HT1080 (cell line): ENCODE measurements at places on chromosomes 6 and 20.
A peak's percentile ranks its signal among the peaks of the same experiment; 100 is the strongest.

- no peak for DNase-seq
Measured at GRCh38 chr6:38584731-38585130, 55.0 kb downstream of the BTBD9 start.

GRCh38 chr6:117495869-117496268, 13.4 kb downstream of the DCBLD1 start:
- no peak for DNase-seq

GRCh38 chr6:13568970-13569369, 5.4 kb upstream of the SIRT5 start:
- no peak for DNase-seq

- no peak for DNase-seq
Measured at GRCh38 chr20:35697696-35698297, 1.4 kb downstream of the NFS1 start.

DNA sequence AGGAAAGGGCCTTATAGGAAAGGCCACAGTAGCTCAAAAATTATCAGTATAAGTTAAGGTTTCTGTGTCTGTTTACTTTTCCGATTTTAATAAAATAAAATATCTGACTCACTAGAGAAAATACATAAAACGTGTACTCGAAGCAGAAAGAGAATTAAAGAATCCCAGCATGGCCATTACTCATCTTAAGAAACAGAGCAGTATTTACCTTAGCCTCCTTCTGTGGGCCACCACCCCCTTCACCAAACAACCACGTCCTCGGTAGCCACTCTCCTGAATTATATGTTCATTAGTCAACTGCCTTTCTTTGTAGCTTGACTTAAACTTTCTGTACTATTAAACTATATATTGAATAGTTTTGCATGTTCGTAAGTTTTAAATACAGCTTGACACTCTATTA, 72.2 kb upstream of the SPTLC3 start:
- no peak for DNase-seq

DNA sequence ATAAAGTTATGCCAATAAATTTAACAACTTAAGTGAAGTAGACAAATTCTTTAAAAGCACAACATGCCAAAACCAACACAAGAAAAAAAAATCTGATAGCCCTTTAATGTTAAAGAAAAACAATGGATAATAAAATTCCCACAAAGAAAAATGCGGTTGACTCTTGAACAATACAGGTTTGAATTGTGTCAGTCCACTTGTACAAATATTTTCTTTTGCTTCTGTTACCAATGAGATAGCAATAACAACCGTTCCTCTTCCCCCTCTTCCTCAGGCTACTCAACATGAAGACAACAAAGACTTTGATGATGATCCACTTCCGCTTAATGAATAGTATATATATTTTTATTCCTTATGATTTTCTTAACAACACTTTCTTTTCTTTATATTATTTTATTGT, 283.9 kb upstream of the MAN1A1 start:
- DNase-seq, result no peak

DNA sequence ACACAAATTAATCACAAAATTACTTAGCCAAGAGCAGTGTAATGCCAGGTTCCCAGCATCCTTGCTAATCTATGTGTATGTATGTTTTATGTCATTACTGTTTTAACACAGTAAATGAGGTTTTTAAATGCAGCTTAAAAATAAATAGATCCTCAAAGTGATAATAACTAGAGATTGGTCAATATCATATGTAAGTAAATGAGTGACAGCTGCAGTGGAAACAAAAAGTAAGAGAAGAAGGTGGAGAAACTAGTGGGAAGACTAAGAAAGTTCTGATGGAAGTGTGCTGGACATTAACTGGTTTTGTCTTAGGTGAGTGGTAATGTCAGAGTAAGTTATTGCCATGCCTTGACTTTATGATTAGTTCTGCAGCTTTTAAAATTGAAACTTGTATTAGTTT, 1.9 kb upstream of the GJB7 start:
- no peak for DNase-seq

GRCh38 chr6:51926125-51926524, 161.3 kb downstream of the PKHD1 start:
- DNase-seq, result no peak

DNA sequence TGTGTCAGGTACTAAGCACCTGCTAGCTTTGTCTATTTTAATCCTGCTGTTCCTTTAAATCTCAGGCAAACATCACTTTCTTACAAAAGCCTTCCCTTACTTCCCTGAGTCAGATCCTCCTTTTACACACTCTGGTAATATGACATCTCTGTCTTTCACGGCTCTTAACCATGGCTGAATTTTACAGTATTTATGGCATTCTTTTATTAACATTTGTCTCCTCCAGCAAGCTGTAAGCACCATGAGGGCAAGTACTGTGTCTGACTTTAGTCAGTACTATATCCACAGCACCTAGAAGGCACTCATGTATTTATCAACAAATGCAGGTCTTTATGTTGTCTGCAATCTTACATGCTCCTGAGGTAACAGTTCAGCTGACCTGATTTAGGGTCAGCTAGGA, 33.7 kb upstream of the HBS1L start:
- no peak for DNase-seq

- no peak for DNase-seq
Measured at GRCh38 chr6:14984519-14984853, 261.4 kb upstream of the JARID2 start.

DNA sequence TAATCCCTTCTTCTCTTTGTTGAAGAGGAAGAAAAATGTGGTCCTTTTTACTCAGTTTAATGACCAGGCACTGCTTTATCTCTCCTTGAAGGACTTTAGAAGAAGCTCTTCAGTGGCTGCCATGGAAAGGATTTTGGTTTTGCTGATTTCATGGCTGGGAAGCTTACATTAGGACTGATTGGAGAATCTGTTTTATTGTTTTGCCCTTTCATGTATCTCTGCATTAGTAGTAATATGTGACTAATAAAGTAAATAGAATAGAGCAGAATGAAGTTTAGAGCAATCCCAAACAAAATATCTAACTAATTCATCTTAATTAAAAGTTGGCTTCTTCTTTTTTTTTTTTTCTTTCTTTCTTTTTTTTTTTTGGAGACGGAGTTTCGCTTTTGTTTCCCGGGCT, 502.9 kb downstream of the HAO1 start:
- no peak for DNase-seq

DNA sequence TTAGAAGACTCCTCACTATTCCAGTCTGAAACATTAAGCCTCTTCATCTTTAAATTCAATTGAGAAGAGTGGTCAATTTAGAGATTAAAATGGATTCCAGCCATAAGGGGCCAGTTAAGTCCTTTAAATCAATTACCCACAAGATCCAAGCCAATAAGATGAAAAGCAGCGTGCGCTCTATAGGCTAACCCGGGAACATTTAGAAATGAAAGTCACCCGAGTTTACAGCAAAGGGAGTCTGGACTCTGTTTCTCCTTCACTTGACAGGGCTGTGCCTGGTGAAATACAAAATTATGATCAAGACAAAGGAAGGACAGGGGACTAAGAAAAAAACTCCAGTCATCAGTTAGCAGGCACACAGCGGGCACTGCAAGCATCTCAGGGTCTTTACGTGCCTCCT, 393.7 kb downstream of the QKI start:
- DNase-seq, result no peak

GRCh38 chr6:24927277-24927955, 8.3 kb downstream of the RIPOR2 start:
- no peak for DNase-seq

DNA sequence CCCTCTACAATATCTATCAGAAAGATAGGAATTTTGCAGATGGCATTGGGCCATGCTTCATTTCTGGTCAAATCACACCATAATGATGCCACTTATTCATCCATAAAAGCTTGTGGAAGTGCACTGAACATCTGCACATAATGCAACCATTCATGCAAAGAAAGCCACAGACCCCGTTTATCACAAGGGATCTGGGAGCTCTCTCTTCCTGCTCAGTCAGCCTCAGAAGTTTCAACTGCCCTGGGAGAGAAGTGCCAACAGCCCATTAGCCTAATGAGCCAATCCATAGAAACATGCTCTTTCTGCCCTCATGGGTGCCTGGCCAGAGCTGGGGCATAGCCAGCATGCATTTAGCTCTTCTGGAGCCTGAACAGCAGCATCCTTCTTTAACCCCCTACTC, 85.8 kb downstream of the SLC35F1 start:
- DNase-seq, result no peak

GRCh38 chr20:11993886-11994461, 76.3 kb downstream of the BTBD3 start:
- peak; percentile 24 for DNase-seq

- peak; percentile 78 for DNase-seq
Measured at GRCh38 chr6:165059032-165059431, 250.4 kb downstream of the C6orf118 start.

DNA sequence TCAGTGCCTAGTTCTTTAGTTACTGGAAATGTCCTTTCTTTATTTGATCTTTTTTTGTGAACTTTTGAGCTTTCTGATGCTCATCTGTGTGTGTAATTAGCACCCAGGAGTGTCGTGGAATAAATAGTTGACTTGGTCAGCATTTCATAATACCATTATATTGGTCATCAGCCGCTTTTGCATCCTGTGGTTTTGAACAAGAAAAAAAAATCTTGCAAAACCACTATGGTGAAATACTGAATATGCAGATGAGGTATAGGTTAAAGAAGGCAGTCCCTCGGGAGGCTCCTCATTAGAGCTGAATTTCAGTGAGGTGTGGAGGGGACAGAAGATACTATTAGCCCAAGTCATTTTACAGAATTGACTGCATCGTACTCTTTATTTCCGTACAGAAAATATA, 90.1 kb downstream of the FOXO3 start:
- DNase-seq, result peak; percentile 15

DNA sequence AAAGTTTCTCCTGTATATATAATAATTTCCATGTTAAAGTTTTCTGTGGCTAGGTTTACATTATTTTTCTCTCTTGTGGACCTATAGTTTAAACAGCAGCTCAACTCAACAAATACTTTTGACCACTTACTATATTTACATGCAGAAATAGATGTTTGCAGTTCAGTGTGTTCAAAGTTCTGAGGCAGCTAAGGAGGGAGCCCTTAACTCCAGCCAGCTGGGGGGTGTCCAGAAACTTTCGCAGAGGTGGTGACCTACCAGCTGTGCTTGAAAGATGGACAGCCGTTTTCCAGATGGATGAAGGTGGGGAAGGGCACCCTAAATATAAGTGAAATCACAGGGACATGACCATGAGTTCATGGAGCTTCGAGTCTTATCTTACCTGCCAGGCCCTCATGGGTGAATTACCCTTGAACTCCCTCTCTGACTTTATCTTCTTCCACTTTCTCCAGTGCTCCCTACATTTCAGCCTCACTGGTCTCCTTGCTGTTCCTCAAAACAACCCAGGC, 33.4 kb downstream of the DHX35 start:
- no peak for DNase-seq

DNA sequence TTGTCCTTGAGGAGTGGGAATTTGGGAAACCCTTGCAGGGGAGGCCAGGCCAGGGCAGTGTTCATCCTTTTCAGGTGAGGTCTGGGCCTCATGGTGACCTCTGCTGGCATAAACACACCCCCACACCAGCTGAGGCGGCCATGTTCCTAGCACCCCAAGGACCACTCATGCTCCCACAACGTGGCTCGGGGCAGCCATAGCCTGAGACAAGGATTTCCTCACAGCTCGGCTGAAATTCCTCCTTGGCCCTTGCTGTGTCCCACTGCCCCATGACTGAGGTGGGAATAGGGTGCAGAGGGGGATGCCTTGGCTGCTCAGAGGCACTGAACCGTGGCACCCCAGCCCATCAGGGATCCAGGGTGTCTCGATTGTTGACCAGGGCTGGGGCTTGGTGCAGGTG, 27.3 kb upstream of the SPDEF start:
- DNase-seq, result no peak

GRCh38 chr20:36728986-36729385, 16.9 kb downstream of the NDRG3 start:
- peak; percentile 77 for DNase-seq

GRCh38 chr6:26276841-26277648, 88.0 kb upstream of the BTN3A2 start:
- DNase-seq, result no peak

DNA sequence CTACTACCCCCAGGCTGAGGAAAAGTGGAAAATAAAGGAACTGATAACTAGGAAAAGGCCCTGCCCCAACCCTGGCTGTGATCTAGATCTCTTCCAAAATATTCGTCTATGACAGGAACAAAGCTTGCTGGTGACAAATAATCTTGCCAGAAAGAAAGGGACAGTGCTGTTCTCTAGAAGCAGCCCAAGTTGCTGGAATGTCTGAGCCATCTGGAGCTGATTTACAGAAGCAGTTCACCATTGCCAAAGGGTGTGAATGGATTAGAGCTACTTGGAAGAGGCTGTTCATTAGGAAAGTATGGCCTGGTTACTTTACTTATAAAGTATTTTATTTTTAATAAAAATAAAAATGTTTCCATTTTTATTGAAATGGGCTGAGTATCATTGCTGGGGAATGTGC, 146.3 kb downstream of the EPM2A start:
- no peak for DNase-seq

DNA sequence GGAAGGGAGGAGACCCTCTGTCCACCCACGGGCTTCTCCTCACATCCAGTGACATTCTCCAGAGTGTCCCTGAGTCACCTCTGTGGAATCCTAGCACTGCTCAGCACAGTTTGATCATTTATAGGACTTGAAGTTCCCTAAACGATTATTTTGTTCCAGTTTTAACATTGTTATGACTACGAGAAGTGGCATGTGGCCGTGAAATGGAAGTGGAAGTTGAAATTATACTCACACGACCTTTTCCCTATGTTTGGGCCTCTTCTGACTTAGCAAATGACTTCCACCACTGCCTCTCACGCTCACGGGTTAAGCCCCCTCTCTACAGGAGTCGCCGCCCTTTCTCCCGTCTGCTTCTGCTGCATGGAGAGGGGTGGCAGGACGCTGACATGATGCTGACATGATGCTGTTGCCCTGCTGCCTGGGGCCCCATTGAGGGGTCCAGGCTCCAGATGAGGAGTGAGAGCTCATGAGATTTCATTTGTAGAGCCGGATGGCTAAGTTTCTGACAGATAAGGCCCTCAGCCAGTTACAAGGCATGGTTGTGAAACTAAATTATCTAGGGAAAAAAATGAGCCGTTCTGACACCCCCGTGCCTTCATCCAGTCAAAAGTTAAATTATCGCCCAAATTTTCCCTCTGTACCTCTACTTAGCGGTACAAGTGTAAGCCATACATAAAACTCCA, 153.6 kb upstream of the UST start:
- no peak for DNase-seq

- DNase-seq, result no peak
Measured at GRCh38 chr6:42280966-42281533, 63.4 kb upstream of the MRPS10 start.

DNA sequence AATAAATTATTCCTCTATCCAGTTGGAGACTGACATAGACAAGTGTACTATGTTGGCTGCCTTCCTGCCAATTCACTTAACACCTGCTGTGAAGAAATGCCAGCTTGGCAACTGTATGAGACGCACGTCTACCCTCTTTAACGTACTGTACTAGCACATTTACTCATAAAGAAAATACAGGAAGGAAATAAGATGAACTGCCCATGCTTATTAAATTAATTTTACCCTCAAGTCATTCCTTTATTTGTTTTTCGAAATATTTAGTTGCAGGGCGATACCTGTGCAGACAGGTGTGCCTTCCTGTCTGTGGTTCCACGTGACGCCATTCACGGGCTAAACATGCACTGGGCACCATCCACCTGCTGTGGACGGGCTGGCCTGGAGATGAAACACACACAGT, 52.0 kb downstream of the PSMG4 start:
- DNase-seq, result no peak

- no peak for DNase-seq
Measured at GRCh38 chr6:45648262-45648620, 270.5 kb upstream of the SUPT3H start.
